ENCODE measurements at places on chromosomes 7 and 10.

DNA sequence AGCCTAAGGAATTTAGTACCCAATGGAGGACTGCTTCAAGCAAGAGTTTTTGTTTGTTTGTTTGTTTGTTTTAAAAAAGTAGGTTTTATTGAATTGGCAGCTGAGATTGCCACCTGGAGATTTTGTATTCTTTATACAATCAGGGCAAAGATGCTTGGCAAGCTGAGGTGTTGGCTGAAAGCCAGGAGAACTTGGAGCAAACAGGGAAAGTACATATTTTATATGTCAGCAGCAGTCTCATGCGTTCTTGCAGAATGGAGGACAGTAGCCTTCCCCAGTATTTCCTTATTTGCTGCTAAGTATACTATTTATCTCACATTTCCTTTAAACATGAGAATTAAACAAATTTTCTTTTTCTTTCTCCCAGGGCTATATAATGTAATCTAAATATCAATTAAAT, 22.6 kb upstream of the ICA1 start:
- DNase-seq: no peak

DNA sequence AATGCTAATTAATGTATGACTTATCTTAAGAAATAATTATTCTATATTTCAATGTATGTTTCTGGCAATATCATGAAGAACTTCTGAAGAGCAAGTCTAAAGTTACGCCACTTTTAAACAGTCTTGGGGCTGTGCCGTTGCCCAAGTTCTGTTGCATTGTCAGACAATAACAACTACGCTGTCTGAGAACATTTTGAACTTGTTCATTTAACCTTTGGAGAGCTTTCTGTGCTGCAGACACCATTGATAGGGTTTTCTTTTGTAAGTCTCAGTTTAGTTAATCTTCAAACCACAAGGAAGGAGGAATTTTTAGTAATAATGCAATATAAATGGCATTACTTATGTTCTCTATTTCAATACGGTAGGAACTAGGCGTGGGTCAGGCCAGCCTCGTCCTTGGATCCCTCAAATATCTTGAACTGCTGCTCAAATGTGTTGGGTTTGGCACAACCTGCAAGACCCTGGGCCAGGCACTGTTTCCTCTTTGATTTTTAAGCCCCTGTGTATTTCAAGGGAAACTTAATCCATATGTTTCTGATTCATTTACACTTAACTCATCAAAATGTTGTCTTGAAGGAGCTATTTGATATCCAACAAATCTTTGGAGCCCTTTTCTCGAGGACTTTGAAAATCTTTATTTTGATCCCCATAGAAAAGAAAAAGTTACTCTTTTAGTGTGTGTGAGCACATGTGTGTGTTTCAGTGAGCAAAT, 215.5 kb downstream of the INHBA start:
- DNase-seq: no peak

GRCh38 chr7:106783286-106783685, 81.8 kb upstream of the PIK3CG start:
- DNase-seq: no peak

DNA sequence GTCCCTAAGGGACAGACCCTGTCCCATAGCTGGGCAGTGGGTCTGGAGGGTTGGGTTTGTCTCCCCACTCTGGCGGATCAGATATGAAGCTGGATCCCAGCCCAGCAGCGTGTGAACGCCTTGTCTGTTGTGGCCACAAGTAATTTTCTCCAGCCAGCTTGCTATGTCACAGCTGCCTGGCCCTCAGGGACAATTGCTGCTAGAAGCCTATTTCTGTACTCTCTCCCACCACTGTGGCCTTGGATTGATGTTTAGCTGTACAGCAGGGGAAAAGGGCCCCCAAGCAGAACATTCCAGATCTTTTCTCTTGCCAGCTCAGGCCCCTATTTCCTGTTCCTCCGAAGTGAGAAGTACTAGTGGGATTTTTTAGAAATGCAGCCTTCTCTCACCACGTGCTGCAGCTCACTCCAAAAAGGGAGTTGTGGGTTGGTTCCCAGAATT, 53.5 kb upstream of the WAC start:
- DNase-seq: no peak

GRCh38 chr10:97013568-97013967, 172.2 kb downstream of the SLIT1 start:
- DNase-seq: no peak

GRCh38 chr7:81707966-81708365, 61.9 kb downstream of the HGF start:
- DNase-seq: no peak

- no peak for DNase-seq
These were observed 236.2 kb downstream of the DNAJB9 start for GRCh38 chr7:108805808-108806397.

DNA sequence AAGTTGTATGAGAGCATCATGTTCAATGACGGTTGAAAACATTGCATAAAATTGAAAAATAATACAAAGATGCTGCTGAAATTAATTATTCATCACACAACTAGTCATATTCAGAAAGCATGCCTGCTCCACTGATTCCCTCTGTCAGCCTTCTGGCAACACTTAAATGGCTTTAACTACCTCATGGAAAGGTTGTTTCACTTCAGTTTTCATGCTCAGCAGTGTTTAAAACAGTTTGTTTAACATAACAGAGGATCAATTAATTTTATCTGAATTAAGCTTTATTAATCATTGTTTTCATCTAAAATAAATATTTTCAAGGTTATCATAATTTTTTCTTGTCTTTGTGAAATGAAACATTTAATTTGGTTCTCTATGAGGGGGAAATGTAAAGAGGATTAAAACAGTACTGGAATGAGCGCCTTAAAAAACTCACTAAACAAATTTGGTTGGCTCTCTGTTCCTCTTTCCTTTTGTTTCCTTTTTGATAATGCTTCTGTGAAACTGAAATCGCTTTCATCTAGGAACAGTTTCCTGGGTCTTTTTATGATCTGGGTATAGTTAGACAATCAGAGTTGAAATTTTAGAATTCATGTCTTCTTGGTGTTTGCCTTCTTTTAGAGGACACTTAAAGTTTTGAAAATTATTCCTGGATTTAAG, 427.4 kb downstream of the SH2D4B start:
- DNase-seq: no peak

GRCh38 chr10:10438335-10439100, 579.2 kb upstream of the CELF2 start:
- no peak for DNase-seq

DNA sequence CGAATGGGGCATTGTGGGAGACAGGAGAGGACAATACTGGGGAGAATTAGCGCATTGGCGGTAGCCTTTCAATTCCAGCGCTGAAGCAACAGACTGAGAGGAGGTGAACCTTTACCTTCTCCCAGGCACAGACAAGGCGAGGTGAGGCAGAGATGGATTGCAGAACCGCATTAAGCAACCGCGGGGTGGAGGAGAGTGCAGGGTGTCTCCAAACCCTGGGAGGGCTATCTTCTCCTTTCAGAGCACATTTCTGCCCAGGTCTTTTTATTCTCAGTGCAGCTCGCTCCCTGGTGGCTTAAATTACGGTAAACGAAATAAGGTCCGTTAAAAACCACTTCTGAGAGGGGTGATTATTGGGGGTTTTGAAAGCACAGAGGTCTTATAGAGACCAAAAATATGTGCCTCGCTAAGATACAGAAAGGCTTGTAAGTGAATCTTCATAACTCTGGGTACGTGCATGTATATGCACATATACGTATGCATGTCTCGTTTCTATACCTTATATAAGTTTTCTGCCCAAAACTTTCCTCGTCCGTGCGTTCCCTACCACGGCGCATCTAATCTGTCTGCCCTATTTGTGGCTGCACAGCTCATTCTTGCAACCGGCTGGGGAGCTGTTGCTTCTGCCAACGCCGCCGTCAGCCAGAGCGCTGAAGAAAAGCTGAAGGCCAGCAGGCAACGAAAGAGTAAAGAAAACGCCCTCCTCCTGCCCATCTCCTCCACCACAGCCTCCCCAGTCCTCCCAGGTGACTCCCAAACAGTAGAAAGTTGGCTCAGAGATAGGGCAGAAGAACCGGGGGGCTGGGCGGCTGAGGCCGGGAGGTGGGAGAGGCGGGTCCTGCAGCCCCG, 895 bp upstream of the ZNF804B start:
- DNase-seq: no peak

GRCh38 chr10:101064415-101065030, 2.7 kb downstream of the KAZALD1 start:
- DNase-seq: no peak

GRCh38 chr7:92872701-92873100, 36.3 kb upstream of the CDK6 start:
- DNase-seq: no peak

GRCh38 chr10:51377932-51378599, 303.8 kb downstream of the PRKG1 start:
- no peak for DNase-seq

- DNase-seq: no peak
These were observed 57.2 kb upstream of the BET1 start for GRCh38 chr7:94061326-94061725.

Measured in activated CD4-positive, alpha-beta T cell treated with anti-CD3 and anti-CD28 coated beads for 1 hour (primary cell).